ENCODE measurements at places on chromosomes 5 and 9. TPM values are rescaled to one million over a fixed set of nuclear protein-coding genes. Genes with fewer than 3 reads are reported as not detected.

The OSMR gene
- 16.5 TPM for total RNA-seq

The CYSRT1 gene
- total RNA-seq: not detected

The STING1 gene
- total RNA-seq: 12.2 TPM

The NTRK2 gene
- total RNA-seq: 10.1 TPM

The IL3 gene
- not detected for total RNA-seq

The TTC39B gene
- 23.3 TPM for total RNA-seq

The SUSD3 gene
- not detected for total RNA-seq

The SLC45A2 gene
- total RNA-seq: 0.95 TPM

The FOXD4L3 gene
- not detected for total RNA-seq

The PPP2CA gene
- 133 TPM for total RNA-seq

The FRMD3 gene
- total RNA-seq: 14.4 TPM

The EIF4E1B gene
- not detected for total RNA-seq

DNA sequence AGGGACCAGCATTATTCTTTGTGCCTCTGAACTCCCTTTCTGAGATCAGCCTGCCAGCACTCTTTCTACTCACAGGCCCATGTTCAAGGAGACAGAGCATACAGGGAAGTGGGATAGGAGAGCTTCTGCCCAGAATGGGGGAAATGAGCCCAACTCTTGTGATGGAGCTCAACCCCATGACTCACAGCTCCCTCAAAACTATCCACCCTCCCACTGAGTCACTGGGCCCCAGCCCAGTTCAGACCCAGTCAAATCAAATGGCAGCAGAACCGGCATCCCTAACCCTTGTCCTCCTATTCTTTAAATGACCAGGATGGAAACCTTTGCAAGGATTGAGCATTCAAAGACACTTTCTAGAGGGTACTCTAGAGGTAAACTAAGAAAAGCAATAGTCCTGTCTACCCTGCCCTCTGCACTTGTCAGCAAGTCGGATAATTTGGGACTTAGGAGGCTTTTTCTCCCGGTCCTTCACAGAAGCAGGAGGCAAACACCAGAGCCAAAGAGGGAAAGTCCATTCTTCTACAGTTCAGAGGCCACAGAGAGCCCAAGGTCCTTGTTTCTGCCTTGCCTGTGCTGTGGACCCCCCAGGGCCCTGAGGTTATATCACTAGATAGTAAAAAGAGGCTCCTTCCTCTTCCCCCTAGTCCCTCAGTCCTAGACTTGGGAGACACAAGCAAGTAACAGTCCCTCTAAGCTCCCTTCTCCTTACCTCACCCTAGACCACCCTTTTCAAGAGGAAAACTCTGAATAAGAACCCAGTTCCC lies 3.2 kb downstream of the ATOSB start:
- peak; percentile 40 for DNase-seq

DNA sequence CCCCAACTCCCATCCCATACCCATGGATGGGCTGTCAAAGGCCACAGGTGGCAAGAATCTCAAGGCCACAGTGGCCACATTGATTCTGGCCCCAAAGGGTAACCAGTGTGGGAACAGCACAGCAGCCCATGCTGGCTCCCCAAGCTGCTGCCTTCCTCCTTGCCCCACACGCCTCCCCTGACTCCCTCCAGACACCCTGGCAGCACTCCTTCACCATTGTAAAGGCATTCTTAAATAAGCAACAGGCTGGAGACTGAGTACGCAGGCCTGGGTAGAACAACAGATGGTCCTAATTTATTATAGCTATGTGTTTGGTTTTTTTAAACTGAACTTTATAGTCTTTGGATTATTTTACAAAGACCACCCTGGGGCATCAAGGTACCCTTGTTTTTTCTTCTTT lies 158.8 kb downstream of the TSSK1B start:
- no peak for DNase-seq

- no peak for DNase-seq
Measured at GRCh38 chr5:81151546-81151945, 81.6 kb upstream of the CKMT2 start.

GRCh38 chr5:14211818-14212803 lies 69.0 kb downstream of the TRIO start:
- peak; percentile 54 for DNase-seq

GRCh38 chr9:14051419-14051818 lies 262.5 kb downstream of the NFIB start:
- DNase-seq: no peak

DNA sequence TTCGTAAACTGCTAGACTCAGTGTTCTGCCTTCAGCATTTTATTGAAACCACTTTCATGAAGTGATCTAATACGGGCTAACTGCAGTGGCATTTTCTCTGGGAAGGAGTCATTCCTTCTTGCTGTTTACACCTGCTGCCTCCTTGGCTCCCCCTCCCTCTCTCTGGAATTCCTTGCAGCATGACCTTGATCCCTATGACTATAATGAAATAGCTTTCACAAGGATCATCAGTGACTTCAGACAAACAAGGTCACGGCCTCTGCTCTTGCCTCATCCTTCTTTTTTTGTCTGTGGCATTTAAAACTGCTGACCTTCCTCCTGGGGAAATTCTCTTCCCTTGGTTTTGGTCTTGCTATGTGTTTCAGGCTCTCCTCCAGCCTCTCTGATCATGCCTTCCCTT lies 90.2 kb downstream of the ZNF462 start:
- DNase-seq: no peak

- no peak for DNase-seq
Measured at GRCh38 chr5:61802456-61802855, 470.4 kb downstream of the ZSWIM6 start.

DNA sequence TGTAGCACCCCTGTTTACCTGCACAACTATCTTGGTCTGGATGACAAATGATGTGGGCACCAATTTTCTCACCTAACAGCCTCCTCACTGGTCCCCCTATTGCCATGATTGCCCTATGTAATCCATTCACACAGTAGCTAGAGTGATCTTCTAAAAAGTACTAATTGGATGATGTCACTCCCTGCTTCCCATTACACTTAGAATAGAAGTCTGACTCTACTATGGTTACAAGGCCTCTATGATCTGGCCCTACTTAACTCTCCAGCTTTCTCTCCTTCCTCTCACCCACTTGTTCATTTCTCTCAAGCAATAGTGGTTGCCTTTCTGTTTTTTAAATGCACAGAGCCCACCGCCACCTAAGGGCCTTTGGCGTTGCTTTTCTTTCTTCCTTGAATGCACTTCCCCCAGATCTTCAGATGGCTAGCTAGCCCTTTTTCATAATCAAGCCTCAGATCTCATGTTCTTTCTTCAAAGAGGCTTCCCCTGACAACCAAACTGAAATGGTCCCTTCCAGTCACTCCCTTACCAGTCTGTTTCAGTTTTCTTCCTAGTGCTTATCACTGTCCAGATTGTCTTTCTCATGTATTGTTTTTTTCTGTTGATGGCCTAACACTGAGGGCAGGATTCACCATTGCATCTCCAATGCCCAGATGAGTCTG lies 8.7 kb downstream of the IGIP start:
- DNase-seq: no peak

DNA sequence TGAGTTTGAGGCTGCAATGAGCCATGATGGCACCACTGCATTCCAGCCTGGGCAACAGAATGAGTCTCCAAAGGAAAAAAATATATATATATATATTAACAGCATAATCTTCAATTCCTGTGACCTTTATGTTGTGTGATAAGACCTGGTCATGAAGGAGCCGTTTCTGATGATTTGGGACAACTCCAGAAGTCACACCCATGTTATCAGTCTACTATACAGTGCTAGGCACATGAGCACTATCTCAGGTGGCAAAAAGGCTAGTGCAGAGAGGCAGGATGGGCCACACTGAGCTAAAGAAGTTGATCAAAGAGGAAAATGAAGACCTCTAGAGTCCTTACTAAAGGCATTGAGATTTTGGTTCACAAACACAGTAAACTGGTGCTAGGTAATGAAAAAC lies 205.0 kb upstream of the RAD23B start:
- no peak for DNase-seq

- DNase-seq: peak; percentile 79
Measured at GRCh38 chr5:1103505-1104326, 8.1 kb downstream of the SLC12A7 start.

DNA sequence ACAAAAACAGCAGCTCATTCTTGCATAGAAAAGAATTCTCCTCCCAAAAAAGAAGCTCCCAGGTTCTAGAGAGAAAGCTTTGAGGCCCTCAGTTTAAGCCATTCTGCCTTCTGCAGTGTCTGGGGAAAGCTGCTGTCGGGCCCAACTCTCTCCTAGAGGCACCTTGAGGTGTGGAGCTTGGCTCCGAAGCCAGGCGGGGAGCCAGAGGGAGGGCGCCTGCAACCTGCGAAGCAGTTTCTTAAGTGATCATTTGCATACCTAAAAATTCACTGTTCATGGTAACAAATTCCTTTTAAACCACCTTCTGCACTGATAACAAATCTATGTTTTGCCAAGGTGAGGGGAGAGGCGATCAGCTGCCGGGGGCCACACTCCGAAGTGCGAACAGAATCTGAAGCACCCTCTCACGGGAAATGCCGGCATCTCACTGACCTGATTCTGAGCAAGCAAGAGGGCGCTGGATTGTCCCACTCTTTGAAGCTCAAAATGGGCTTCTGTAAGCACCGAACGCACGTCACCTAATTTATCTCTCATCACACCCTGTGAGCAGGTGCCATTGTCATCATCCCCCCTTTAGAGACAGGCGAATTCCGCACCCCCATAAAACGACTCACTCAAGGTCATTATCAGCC lies 86.1 kb downstream of the GTF3C4 start:
- no peak for DNase-seq

DNA sequence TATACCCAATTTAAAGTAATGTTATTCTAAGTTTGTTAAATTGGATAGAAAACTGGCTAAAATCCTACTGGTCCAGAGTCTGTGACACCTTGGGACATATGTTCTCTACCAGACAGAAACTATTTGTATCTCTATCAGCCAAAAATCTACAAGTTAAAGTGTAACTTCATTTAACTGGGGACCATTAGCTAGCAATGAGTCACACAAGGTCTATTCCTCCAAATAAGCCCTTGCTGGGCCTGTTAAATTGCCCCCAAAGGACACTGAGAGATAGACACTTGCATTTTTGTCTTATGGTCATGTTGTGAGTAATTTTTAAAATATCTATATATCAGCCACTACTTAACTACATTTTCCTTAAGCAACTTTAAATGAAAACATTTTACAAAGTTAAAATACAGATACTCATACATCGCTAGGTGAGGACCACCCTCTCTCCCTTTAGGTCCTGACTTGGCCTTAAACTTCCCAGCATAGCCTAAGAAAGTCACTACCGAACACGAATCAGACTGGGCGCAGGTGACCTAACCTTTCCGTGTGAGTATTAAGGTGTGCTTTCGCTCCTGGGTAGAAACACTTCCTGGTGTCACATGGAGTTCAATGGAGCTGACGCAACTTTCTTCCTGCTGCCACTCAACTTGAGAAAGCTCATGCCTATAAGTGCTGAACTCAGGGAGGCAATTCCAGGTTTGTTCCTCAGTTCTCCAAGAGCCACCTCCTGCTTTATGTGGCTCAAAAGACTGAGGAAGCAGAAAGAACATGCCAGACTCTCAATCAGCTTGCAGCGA lies 249.1 kb downstream of the DIRAS2 start:
- no peak for DNase-seq

GRCh38 chr5:136014049-136015002 lies 14.5 kb upstream of the TGFBI start:
- no peak for DNase-seq

DNA sequence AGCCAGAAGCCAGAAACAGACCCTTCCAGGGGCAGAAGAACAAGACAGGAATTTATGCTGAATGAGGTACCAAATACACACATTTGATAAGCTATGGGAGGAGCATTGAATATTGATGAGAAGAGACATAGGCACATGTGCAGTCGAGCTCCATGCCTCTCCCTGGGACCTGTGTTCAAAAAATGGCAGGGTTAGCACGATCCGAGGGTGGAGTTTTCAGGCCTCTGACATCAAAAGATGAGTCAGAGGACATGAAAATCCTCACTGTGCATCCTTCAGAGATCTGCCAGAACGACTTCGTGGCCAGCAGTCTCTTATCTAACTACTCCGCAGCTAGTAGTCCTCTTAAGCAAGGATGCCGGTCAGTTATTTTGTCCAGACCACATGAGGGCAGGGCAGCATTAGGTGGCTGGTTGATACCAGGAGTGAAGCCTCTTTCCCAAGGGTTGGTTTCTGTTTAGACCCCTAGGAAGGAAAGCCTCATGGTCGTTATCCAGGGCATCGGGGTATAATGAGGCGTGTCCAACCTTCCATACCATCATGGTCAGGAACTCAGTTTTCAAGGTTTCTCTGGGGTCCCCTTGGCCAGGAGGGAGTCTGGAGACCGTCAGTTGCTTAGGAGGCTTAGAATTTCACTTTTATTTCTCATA lies 11.6 kb upstream of the CMBL start:
- no peak for DNase-seq

- no peak for DNase-seq
Measured at GRCh38 chr9:80644044-80644443, 1045.3 kb downstream of the TLE1 start.

GRCh38 chr5:136021016-136021405 lies 7.8 kb upstream of the TGFBI start:
- no peak for DNase-seq

DNA sequence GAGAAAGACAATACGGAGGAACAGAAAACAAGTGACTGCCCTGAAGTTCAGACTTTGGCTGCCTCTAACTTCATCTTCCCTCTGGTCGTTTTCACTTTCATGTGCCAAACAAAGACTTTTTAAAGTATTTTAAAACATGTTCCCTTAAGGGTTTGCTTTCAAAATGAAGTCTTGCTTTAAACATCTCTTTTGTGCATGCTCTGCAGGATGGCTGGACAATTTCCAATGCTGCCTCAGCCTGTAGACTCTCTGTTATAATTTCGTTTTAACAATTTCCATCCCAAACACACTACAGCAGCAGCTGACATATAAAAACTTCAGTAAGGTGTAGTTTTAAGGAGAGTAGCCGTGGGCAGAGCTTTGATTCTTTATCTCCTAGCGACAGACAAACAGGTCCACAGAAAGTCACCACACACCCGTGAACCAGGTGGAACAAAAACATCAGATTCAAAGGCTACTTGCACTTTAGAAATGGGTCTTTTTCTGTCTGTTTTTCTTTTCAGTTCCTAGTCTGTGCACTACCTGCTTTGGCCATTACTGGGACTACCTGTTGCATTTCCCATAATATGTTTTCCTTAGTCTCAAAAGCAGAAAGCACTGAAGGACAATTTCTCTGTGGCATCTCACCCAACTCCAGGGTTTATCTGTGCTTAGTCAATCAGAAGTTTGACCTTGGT lies 308.9 kb downstream of the DTWD2 start:
- no peak for DNase-seq

GRCh38 chr5:147504011-147504410 lies 5.9 kb downstream of the DPYSL3 start:
- no peak for DNase-seq

GRCh38 chr9:115000217-115000639 lies 69.8 kb upstream of the TNFSF8 start:
- no peak for DNase-seq

GRCh38 chr5:170114271-170114670 lies 8.6 kb downstream of the FOXI1 start:
- no peak for DNase-seq
